ENCODE measurements at places on chromosomes 3 and 15. TPM values are rescaled to one million over a fixed set of nuclear protein-coding genes. Genes with fewer than 3 reads are reported as not detected.

The MNS1 gene
- 5.5 TPM for total RNA-seq

The RNU6-1 gene
- not detected for total RNA-seq

The SLC9A9 gene
- 1.2 TPM for total RNA-seq

DNA sequence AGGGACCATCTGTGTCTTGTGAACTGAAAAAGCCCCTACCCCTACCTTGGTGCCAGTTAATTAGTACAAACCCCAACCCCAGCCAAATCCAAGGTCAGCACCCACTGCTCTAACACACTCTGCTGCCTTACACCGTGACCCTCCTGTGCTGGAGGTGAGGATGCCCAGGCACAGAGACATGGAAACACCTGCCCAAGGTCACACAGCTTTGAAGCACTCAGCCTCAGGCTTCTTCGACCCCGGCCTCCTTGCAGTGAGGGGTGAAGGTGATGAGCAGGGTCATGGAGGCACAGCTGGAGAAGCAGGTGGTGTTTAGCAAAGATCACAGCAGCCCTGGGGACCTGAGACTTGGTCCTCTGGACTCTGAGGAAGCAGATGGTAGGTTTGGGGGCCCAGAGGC is 39.0 kb upstream of the SLC6A6 start:
- peaks cover 21% of the 10 kb centered on the region for H3K4me1 ChIP-seq
- DNase-seq, result no peak
- no peak overlapping the region for H3K27ac ChIP-seq
- H3K4me3 ChIP-seq, result no peak overlapping the region
- H3K36me3 ChIP-seq, result no peaks in the 10 kb centered on the region

DNA sequence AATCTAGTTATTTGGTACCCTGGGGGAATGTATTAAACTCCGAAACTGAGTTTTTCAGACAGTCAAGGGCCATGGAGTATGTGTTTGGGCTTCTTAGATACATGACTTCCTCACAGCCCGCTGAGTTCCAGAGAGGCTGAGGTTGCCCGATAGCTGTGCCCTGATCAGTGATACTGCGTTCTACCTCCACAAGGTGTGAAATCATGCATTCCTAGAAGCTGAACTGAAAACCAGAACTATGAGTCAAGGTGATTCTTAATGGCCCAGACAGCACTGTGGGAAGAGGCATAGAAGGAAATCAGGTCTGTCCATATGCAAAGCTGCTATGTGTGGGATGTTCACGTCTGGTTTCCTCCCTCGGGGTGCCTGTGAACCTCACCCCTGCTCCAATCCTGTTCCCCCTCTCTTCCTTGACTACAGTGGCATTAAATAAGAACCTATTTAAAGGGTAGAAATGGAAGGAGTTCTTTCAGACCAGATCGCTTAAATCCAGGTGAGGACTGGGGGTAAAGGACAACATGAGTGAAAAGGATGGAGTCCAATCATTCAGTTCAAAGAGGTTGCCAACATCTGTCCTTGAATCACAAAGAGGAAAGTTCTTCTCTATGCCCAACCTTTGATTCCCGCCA is 74.3 kb downstream of the MYO1E start:
- no peak for DNase-seq
- no peaks in the 10 kb centered on the region for H3K36me3 ChIP-seq
- peaks cover 56% of the 10 kb centered on the region for H3K4me1 ChIP-seq
- no peaks in the 10 kb centered on the region for H3K27me3 ChIP-seq
- no peak overlapping the region for H3K4me3 ChIP-seq
- H3K27ac ChIP-seq, result peak overlapping the region; percentile 67

DNA sequence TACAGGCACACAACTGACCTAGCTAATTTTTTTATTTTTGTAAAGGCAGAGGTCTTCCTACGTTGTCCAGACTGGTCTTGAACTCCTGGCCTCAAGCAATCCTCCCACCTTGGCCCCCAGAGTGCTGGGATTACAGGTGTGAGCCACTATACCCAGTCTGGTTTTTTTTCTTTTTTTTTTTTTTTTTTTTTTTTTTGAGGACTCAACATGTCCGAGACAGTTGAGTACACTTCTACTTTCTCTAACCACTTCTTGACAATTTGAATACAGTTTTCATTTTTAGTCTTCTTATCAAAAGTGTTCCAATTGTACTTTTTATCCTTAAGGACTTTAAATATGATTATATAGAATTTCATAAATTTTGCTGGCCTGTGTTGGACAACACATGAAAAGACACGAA is 7.4 kb upstream of the GSK3B start:
- no peak overlapping the region for H3K27ac ChIP-seq
- no peaks in the 10 kb centered on the region for H3K27me3 ChIP-seq
- H3K4me3 ChIP-seq, result no peak overlapping the region
- peaks cover 9% of the 10 kb centered on the region for H3K4me1 ChIP-seq

DNA sequence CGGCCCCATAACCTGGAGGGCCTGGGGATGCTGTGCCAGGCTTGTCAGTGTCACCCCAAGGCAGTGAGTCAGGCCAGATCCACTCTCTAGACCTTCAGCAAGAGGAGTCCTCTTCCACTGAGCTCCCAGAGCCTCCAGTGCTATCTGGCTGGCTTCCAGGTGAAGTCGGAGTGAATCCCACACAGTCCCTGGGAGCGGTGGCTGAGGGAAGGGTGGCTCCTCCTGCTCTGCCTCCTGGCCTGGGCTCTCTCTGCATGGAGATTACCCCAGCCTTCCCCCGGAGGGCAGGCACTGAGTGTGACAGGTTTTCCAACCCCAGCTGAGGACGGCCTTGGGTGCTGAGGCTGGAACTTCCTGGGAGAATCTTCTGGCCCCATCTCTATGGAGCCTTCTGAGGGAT is 82.7 kb downstream of the EPHB1 start:
- no peaks in the 10 kb centered on the region for H3K36me3 ChIP-seq
- no peak overlapping the region for H3K27ac ChIP-seq
- H3K4me1 ChIP-seq, result no peaks in the 10 kb centered on the region
- H3K27me3 ChIP-seq, result peaks cover 3% of the 10 kb centered on the region
- DNase-seq, result no peak

- no peaks in the 10 kb centered on the region for H3K27me3 ChIP-seq
- DNase-seq, result no peak
- peaks cover 11% of the 10 kb centered on the region for H3K36me3 ChIP-seq
- H3K27ac ChIP-seq, result no peak overlapping the region
Observed at GRCh38 chr3:153618176-153618575, 456.1 kb downstream of the RAP2B start.

DNA sequence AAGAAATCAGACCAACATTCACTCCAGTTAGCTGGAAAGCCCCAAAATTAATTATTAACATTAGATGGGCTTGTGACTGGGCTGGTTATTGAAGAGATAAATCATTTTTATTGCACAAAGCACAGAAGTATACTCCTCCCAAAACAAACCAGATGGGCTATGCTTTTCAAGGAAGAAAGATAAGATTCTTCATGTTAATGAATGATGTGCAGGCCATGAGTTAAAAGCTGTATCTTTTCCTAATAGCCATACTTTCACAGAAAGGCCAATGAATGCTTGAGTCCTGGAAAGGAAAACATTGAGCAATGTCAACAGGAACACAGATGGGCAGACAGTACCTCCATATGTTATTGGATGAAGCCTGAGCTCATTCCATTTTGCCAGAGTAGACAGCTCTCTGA is 55.4 kb downstream of the OCA2 start:
- no peak overlapping the region for H3K27ac ChIP-seq
- no peak overlapping the region for H3K4me3 ChIP-seq
- no peak for DNase-seq
- peaks cover 4% of the 10 kb centered on the region for H3K36me3 ChIP-seq

GRCh38 chr3:11128682-11129632 is 25.3 kb upstream of the HRH1 start:
- H3K4me3 ChIP-seq, result no peak overlapping the region
- H3K36me3 ChIP-seq, result peaks cover 2% of the 10 kb centered on the region
- H3K27me3 ChIP-seq, result peaks cover 2% of the 10 kb centered on the region
- H3K4me1 ChIP-seq, result no peaks in the 10 kb centered on the region
- H3K27ac ChIP-seq, result no peak overlapping the region

DNA sequence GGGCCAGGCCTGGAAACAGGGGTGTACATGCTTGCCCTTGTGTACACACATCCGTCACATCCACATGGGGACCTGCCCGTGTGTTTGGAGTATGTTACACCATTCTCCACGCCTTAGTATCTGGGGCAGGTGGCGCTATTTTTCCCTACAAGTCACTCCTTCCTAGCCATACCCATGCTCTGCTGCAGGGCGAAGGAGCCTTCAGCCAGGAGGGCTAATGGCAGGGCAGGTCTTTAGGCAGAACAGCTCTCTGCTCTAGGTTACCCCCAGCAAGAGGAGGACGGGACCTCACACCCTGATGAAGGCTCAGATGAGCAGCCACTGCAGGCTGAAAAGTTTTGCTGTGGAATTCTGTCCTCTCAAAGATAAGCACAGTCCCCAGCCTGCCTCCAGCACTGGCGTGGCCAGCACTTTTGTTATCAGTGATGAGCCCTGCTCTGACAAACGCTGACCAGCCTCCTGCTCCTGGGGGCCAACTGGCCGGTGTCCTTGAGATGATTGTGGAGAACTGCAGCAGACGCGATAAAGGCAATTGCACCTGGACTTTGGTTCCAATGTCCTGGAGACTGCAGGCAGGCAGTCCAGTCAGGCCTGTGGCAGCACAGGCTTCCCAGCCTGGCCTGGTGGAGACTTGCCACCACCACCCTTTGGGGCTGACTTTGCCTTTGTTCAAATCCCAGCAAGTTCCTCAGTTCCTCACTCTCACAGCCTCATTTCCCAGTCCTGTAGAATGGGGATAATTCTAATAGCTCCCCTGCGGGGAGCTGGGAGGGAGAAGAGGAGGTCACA is 19.8 kb upstream of the PIGZ start:
- no peak overlapping the region for H3K4me3 ChIP-seq
- peaks cover 3% of the 10 kb centered on the region for H3K36me3 ChIP-seq
- DNase-seq, result peak; percentile 59
- no peaks in the 10 kb centered on the region for H3K4me1 ChIP-seq

- H3K27me3 ChIP-seq, result no peaks in the 10 kb centered on the region
- DNase-seq, result no peak
- H3K27ac ChIP-seq, result no peak overlapping the region
- H3K4me3 ChIP-seq, result no peak overlapping the region
Observed at GRCh38 chr3:41190509-41191284, 8.6 kb upstream of the CTNNB1 start.

DNA sequence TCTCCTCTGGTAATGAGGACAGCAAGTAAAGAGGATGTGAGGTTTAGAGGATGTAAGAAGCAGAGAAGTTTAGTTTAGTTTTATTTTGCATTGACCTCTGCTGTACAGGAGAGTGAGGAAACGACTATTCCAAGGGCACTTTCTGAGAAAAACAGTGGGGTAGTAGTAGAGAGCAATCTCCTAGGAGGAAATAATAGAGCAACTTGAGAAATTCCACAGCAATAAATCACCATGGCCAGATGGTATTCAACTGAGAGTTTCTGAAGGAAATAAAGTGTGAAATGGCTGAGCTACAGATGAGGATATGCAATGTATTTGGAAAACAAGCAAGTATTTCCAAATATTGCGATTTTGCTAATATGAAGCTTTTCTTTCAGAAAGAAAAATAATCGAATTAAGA is 118.9 kb downstream of the DPH6 start:
- peaks cover 5% of the 10 kb centered on the region for H3K36me3 ChIP-seq
- H3K4me3 ChIP-seq, result no peak overlapping the region
- no peak for DNase-seq
- peak overlapping the region; percentile 11 for H3K27ac ChIP-seq
- peaks cover 19% of the 10 kb centered on the region for H3K4me1 ChIP-seq

GRCh38 chr3:16359331-16359730 is 94.3 kb downstream of the OXNAD1 start:
- H3K27ac ChIP-seq, result no peak overlapping the region
- DNase-seq, result no peak
- H3K4me3 ChIP-seq, result no peak overlapping the region
- H3K4me1 ChIP-seq, result peaks cover 9% of the 10 kb centered on the region
- H3K36me3 ChIP-seq, result no peaks in the 10 kb centered on the region

GRCh38 chr15:92667970-92668485 is 12.5 kb upstream of the FAM174B start:
- H3K27ac ChIP-seq, result no peak overlapping the region
- DNase-seq, result no peak
- H3K4me3 ChIP-seq, result peak overlapping the region; percentile 59
- peaks cover 62% of the 10 kb centered on the region for H3K4me1 ChIP-seq
- H3K36me3 ChIP-seq, result no peaks in the 10 kb centered on the region

DNA sequence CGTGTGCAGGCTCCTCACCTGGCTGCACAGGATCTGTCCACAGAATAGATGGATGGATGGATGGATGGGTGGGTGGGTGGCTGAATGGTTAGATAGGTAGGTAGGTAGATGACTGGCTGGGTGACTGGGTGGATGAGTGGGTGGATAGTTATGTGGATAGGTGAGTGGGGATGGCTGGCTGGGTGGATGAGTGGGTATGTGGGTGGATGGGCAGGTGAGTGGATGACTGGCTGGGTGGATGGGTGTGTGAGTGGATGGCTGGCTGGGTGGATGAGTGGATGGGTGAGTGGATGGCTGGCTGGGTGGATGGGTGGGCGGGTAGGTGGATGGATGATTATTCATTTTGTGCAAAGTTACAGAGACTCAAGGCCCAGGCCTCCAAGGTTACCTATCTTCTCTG is 172.9 kb upstream of the CTDSPL start:
- no peak overlapping the region for H3K27ac ChIP-seq
- no peak for DNase-seq
- H3K27me3 ChIP-seq, result peaks cover 11% of the 10 kb centered on the region
- H3K4me1 ChIP-seq, result peaks cover 11% of the 10 kb centered on the region

DNA sequence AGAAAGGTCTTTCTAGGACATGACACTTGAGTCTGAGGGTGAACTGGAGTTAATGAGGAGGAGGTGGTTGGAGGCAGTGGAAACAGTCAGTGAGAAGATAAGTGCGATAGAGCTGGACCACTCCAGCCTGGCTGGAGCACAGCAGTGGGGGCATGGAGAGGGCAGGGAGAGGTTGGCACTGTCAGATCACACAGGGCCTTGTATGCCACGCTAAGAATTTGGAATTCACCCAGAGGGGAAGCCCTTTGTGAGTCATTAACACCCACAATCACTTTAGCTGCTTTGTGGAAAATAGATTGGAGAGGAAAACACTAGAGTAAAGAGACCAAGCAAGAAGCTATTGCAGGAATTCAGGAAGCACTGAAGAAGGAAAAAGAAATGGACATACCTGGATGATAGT is 83.3 kb downstream of the ZNF621 start:
- no peaks in the 10 kb centered on the region for H3K27me3 ChIP-seq
- peaks cover 28% of the 10 kb centered on the region for H3K4me1 ChIP-seq
- no peaks in the 10 kb centered on the region for H3K36me3 ChIP-seq
- H3K27ac ChIP-seq, result no peak overlapping the region
- H3K4me3 ChIP-seq, result no peak overlapping the region

GRCh38 chr3:7074217-7074616 is 213.3 kb downstream of the GRM7 start:
- peaks cover 18% of the 10 kb centered on the region for H3K36me3 ChIP-seq
- H3K27ac ChIP-seq, result no peak overlapping the region
- DNase-seq, result no peak
- H3K4me3 ChIP-seq, result no peak overlapping the region
- no peaks in the 10 kb centered on the region for H3K27me3 ChIP-seq
- no peaks in the 10 kb centered on the region for H3K4me1 ChIP-seq

DNA sequence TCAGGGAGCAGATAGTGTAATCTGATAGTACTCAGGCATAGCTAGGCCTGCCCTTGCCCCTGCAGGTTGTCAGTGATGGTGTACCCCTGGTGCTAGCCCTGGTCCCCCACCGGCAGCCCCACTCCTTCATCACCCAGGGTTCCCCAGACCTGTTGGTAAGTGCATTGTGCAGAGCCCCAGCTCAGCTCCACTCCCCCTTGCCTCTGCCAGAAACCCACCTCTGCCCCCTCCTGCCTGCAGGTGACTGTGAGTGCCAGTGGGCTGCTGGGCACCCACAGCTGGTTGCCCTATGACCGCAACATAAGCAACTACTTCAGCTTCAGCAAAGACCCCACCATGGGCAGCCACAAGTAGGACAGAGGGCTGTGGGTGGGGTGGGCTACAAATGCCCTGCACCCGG is 27.5 kb downstream of the NBEAL2 start:
- DNase-seq, result no peak
- no peaks in the 10 kb centered on the region for H3K27me3 ChIP-seq
- no peak overlapping the region for H3K27ac ChIP-seq
- H3K36me3 ChIP-seq, result peaks cover 22% of the 10 kb centered on the region
